Tongue (tissue), 3 donors: ENCODE measurements at places on chromosomes 1 and 21. TPM values are rescaled to one million over a fixed set of nuclear protein-coding genes. Genes with fewer than 3 reads are reported as not detected.

CD160 gene
- total RNA-seq = not detected

CADM3 gene
- 0.41 TPM for total RNA-seq

DNAJC16 gene
- total RNA-seq = 18.6 TPM

FAM78B gene
- 0.82 TPM for total RNA-seq

KCNK2 gene
- 1.5 TPM for total RNA-seq

INAVA gene
- 11.7 TPM for total RNA-seq

PIGK gene
- 32.7 TPM for total RNA-seq

RGS16 gene
- total RNA-seq = 10.3 TPM

KRTAP12-2 gene
- total RNA-seq = not detected

DNA sequence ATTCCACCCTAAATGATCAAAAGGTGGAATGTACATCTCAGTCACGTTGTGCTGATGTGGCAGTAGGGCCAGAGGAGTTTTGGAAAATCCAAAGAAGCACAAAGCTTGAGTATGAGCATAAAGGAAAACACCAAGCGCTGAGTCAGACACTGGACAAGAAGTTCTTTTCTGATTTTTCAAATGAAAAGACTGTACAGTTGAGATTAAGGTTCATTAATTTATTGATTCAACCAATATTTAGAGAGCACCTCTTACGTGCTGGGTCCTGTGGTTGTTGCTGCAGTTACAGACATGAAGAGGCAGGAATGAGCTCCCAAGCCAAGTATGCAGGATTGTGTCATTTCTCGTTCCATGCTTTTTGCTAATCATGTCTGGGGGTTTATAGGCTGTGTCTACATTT lies 28.9 kb upstream of the APP start:
- no peak for DNase-seq

GRCh38 chr21:33377221-33377920 lies 25.8 kb upstream of the IFNGR2 start:
- DNase-seq = no peak

DNA sequence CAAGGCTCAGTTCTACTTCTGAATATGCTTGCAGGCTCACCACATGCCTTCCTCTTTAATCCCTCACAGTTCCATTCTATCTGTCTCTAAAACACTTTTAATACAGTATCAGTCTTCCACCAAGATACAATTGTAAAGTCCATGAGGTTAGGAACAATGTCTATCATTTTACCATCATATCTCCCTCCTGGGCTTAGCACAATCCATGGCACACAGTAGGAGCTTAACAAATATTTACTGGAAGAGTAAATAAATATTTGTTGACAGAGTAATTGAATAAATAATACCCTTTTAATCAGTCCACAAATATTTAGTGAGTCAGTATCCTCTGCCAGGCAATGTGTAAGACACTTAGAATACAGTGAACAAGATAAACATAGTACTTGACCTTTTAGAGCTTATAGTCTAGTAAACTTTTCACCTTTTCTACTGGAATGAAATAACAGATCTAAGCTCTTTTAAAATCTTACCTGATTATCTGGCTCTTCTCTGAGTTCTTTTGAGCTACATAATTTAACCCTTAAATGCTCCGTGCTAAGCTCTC lies 12.7 kb upstream of the GADD45A start:
- DNase-seq = no peak

- DNase-seq = no peak
These were observed 42.9 kb downstream of the ACTL8 start for GRCh38 chr1:17798011-17798410.

GRCh38 chr1:183033205-183033604 lies 10.0 kb downstream of the LAMC1 start:
- DNase-seq = no peak

GRCh38 chr1:229318056-229318455 lies 24.8 kb downstream of the CCSAP start:
- no peak for DNase-seq

DNA sequence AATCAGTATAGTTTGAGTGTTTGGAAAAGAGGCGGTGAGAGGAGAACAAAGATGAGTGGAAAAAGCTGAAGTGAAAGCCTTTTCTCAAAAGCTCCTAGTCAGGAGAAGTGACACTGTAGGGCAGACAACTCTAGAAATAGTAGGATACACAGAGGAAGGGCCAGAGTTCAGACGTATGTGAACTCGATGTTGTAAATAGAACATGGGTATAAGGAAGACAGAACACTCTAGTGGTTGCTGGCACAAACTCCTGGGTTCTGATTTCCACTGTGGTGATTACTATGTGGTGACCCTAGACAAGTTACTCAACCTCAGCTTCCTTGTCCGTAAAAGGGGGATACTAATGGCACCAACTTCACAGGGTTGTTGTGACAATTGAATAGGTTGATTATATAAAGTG lies 30.2 kb upstream of the MGST3 start:
- DNase-seq = no peak

DNA sequence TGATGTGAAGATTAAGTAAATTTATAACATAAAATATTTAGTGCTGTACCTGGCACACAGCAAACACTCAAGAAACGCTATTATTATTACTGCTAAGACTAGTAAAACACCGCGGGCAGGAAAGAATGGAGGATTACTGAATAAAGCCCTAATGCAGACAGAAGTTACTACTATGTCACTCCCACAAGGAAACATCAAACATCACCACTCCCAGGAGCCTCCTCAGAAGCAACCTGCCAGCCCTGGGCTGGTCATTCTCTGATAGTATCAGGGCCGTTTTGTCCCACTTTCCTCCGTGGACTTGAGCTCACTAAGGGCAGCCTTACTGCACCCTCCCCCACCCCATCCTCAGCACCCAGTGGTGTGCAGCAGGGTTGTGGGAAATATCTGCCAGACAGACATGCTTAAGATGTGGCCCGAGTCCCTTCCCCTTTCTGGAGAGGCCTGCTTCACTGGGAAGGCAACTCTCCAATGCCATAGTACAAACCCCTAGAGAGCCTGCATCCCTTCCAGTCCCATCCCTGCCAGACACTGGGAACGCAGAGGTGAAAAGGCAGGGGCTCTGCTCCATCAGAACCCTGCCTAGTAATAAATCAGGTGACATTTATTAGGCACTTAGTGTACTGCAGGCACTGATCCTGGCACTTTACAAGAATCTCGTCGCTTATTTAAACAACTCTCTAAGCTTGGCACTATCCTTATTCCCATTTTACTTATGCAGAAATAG lies 41.7 kb upstream of the ECE1 start:
- no peak for DNase-seq

GRCh38 chr1:212712451-212713303 lies 13.0 kb upstream of the BATF3 start:
- DNase-seq = no peak

DNA sequence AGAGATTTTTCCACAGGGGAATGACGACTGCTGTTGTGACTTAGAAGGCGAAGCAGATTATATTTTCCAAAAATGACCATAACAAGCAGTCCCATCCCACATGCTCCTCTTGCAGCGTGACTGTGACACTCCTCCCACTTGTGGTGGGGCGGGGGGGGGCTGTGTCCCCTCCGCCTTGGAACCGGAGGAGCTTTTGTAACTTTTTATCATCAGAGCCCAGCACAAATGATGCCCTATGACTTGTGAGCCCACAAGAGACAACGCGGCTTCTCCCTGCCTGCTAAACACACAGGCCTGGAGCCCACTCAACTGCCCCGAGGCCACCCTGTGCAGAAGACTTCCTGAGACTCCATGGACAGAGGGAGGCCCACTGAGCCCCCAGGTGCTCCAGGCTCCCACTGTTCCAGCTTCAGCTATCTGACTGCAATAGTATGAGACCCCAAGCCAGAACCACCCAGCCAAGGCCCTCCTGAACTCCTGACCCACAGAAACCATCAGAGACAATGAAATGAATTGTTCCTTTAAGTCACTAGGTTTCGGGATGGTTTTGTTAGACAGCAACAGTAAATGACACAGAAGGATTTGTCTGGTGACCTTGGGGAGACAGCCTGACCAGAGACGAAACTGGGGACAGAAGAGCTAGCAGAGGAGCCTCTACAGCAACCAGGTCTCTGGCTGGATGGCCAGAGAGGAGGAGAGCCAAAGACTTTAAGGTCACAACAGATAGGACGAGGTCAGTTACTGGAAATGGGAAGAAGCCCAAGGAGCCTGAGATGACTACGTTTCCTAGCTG lies 58.8 kb downstream of the CAPZB start:
- no peak for DNase-seq

GRCh38 chr1:228777236-228777635 lies 42.0 kb downstream of the RHOU start:
- DNase-seq = no peak

DNA sequence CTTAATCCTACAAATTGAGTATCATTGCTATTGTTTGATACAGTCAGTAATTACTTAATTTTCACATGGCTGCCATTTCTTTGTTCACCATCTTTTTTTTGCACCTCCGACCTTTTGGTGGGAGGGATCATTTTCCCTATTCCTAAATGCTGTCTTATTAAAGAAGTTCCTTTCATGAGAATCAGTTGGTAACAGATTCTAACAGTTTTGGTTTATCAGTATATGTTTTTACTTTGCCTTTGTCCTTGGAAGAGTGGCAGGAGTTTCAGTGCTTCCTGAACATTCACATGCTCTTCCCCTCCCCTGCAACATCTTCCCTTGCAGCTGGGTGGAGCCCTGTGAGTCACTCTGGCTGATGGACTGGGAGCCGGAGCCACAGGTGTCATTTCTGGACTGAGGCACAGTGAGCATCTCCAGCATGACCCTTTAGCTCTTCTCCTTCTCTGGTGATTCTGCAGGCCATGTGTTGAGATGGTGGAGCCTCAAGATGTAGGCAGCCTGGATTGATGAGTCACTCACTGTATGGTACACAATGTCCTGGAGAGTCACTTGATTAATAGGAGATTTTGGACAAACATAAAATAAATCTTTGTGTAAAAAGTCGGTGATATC lies 217.7 kb downstream of the URB2 start:
- peak; percentile 24 for DNase-seq

DNA sequence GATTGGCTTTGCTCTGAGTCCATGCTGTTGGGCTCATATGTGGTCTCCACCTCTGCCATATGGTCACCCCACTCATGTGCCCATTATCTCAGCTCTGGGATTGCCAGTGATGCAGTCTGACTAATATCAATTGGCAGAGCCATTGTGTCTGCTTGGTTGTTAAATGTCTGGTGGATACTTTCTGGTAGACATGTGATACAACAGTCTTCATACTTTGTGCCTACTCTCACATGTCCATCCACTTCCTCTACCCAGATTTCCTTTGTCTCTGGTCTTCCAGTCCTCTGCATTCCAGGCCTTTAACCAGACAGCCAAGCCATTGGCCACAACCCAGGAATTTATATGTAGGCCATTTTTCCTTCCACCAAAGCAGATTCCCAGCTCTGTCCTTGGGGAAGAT lies 30.8 kb upstream of the DIPK1A start:
- no peak for DNase-seq

- no peak for DNase-seq
These were observed 423.6 kb downstream of the HLX start for GRCh38 chr1:221302810-221303209.

- DNase-seq = no peak
These were observed 45.2 kb downstream of the LYST start for GRCh38 chr1:235821361-235821981.

DNA sequence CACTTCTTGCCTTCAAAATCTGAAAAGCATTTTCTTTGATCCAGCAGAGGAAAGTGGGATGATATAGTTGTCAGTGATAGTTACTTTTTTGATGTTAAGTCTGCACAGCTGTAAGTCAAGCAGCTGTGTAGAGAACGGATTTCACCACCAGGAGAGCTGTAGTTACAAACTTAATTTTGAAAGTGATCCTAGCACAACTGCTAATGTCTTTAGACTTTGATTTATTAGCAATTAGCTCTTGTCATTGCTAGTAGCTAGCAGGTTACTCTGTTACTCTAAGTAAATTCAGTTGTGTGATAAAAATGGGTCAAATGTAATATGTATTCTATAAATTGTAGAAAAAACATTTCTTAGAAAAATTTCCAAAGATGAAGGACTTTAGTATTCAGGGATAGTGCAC lies 46.0 kb downstream of the ALG6 start:
- DNase-seq = no peak

GRCh38 chr1:228094432-228095016 lies 8.6 kb downstream of the C1orf35 start:
- no peak for DNase-seq
